ENCODE measurements at places on chromosomes 16 and 17.

DNA sequence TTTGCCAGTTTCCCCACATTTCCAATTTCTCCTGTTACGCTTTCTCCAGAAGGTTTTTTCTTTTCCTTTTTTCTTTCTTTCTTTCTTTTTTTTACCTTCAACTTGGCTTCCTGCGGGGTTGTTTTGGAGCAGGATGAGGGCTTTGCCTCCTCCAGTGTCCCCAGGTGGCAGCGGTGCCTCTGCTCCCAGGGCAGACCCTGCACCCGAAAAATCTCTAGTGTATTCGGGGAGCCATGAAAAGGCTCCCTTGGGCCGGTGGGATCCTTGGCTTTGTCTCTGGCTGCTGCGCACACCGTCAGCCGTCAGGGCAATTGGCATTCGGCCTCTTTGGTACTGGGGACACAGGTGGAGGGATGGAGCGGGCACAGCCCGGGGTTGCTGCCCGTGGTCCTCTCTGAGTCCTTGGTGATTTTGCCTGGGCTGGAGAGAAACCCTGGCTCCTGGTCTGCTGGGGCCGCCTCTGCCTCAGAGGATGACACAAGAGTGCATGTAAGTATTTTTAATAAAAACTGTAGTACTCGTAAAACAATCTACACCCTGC, 846 bp downstream of the ITGB3 start:
- peak overlapping the region; percentile 69 for H3K4me3 ChIP-seq
- no peaks in the 10 kb centered on the region for H3K4me1 ChIP-seq
- H3K27ac ChIP-seq: peak overlapping the region; percentile 72
- no peaks in the 10 kb centered on the region for H3K27me3 ChIP-seq
- no peaks in the 10 kb centered on the region for H3K36me3 ChIP-seq

- DNase-seq: no peak
- H3K27ac ChIP-seq: no peak overlapping the region
- no peak overlapping the region for H3K4me3 ChIP-seq
These were observed 4.1 kb upstream of the KCTD11 start for GRCh38 chr17:7347630-7348477.

DNA sequence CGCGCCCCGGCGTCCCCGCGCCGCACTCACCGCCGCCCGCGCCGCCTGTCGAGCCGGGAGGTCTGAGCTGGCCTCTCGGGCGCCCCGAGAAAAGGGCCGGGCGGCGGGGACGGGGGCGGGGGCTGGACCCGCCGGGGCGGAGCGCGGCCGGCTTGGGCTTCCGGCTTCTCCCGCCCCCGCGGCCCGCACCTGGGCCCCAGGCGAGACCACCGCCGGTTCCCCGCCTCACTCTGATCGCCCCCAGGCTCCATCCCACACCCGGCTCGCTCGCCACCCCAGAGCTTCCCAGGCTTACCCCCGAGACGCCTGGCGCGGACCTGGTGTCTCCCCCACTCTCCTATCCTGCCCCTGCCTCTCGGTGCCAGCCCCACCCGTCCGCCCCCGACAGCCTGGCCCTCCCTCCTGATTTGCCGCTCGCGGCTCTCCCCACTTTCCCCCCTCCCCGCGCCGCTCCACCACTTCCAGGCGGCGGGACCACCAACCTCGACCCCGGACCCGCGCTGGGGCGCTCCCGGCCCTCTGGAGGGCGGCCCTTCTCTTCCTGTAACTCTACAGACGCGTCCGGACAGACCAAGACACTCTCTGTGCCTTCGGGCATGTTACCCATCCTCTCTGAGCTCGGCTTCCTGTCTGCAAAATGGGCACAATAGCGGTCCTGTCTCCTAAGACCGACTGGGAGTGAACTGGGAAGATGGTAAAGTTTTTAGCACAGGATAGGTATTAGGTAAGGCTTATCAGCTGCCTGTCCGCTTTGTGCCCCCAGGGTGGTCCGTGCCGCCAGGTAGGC, at the start of gene LITAF:
Gene LITAF (minus strand): TSS at position 64 of the 787 bp plus-strand sequence. CDS start 30,189 bp downstream, outside the sequence.
- no peak for DNase-seq
- no peaks in the 10 kb centered on the region for H3K27me3 ChIP-seq
- no peaks in the 10 kb centered on the region for H3K36me3 ChIP-seq

DNA sequence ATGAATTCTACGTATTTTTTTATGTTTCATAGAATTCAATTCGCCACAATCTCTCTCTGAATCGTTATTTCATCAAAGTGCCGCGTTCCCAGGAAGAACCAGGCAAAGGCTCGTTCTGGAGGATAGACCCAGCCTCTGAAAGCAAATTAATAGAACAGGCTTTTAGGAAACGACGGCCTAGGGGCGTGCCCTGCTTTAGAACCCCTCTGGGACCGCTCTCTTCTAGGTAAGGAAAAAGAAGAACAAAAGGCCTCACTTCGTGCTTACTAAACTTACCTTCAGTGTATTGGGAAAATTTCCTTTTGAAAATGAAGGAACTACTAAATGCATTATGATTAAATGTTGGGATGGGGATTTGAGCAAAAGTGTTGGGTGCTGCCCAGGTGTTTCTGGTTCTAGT, 63.2 kb downstream of the FOXK2 start:
- no peaks in the 10 kb centered on the region for H3K27me3 ChIP-seq
- no peak overlapping the region for H3K4me3 ChIP-seq
- DNase-seq: no peak

DNA sequence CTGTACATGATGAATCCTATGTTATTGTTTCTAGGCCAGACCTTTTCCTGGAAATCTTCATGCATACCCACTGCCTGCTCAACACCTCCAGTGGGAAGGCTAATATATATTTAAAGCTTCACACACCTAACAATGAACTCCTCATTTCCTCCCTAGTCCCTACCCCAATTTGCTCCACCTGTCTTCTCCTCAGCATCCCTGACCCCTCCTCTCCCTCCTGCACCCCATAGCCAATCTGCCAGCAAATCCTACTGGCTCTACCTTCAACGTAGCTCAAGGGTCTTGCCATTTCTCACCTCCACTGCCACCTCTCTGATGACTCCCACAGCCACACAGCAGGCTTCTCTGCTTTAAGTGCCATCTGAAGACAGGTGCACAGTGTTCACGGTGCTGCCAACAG, 215.6 kb upstream of the WSB1 start:
- H3K27me3 ChIP-seq: no peaks in the 10 kb centered on the region
- H3K36me3 ChIP-seq: no peaks in the 10 kb centered on the region
- no peaks in the 10 kb centered on the region for H3K4me1 ChIP-seq
- no peak overlapping the region for H3K27ac ChIP-seq
- no peak overlapping the region for H3K4me3 ChIP-seq
- DNase-seq: no peak

DNA sequence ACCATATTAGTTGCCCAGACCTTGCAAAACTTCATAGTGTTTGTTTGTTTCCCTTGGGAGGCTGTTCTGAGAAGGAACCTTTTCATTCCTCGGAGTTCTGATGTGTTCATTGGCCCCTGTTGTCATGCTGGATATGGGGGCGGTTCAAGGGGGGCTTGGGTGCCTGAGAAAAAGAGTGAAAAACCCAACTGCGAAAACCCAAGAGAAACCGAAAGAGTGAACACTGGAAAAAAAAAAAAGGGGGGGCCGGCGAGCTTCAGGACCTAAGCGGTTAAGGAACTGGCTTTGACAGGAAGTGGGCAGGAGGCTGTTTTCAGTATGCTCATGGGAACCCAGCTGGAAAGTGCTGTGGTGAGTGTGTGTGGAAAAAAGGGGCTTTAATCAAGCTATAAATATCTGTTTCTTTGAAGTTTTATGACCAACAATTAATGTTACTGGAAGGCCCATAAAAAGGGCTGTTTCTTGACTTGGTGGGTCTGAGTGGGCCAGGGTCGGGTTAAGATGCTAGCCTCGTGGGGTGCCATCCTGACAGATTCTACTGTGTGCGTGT, 510.7 kb downstream of the MAF start:
- peaks cover 7% of the 10 kb centered on the region for H3K4me1 ChIP-seq
- no peak overlapping the region for H3K27ac ChIP-seq
- peak overlapping the region; percentile 29 for H3K4me3 ChIP-seq
- H3K36me3 ChIP-seq: no peaks in the 10 kb centered on the region
- H3K27me3 ChIP-seq: no peaks in the 10 kb centered on the region

GRCh38 chr16:1963806-1964505, 670 bp downstream of the RPS2 start:
- H3K4me3 ChIP-seq: peak overlapping the region; percentile 86
- no peak for DNase-seq
- peak overlapping the region; percentile 99 for H3K27ac ChIP-seq
- H3K4me1 ChIP-seq: peaks cover 33% of the 10 kb centered on the region
- H3K36me3 ChIP-seq: peaks cover 8% of the 10 kb centered on the region
- H3K27me3 ChIP-seq: no peaks in the 10 kb centered on the region

DNA sequence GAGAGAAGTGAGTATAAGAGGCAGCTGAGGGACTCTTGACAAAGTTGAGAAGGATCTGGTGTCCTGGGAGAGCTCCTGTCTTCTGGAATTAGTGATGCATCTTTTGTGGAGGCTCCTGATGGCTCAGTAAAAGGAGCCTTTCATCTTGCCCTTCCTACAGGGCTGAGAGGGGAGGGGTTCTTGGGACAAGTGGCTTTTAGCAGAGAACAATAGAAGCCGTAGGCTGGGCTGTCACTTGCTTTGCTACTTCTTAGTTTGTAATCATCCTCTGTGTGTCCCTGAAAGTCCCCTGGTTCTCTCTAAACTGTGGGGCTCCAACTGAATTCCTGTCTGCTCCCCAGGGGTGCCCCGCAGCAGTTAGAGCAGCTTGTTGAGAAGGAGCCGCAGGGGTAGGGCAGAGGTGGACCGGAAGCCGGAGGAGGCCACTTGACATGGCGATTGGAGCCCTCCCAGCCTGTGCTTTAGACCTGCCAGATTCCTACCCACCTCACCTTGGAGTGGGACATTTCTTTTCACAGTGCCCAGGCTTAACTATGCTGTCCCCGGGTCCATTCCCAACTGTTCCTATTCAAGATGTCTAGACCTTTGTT, 85.1 kb downstream of the PRKCA start:
- H3K27ac ChIP-seq: no peak overlapping the region
- H3K36me3 ChIP-seq: no peaks in the 10 kb centered on the region
- no peaks in the 10 kb centered on the region for H3K4me1 ChIP-seq

DNA sequence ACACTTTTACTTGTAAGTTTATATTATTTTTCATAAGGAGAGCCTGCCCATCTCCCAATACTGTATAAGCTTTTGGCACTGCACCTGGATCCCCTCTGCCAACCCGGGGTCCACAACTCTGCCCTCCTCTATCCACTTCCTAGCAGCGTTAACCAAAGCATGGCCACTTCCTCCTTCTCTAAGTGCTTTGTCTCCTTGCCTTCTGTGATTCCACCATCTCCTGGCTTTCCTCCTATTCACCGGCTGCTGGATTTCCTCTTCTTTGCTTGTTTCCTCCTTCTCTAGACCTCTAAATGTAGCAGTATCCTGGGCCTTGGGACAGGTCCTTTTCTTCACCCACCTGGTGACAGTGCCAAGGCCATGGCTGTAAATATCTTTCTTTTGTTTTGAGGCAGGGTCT, 20.0 kb upstream of the WFIKKN2 start:
- H3K4me3 ChIP-seq: no peak overlapping the region
- H3K4me1 ChIP-seq: peaks cover 17% of the 10 kb centered on the region
- no peaks in the 10 kb centered on the region for H3K27me3 ChIP-seq
- no peaks in the 10 kb centered on the region for H3K36me3 ChIP-seq

GRCh38 chr17:46125831-46126230, 67.4 kb downstream of the KANSL1 start:
- peaks cover 93% of the 10 kb centered on the region for H3K4me1 ChIP-seq
- H3K27ac ChIP-seq: no peak overlapping the region
- H3K4me3 ChIP-seq: no peak overlapping the region

DNA sequence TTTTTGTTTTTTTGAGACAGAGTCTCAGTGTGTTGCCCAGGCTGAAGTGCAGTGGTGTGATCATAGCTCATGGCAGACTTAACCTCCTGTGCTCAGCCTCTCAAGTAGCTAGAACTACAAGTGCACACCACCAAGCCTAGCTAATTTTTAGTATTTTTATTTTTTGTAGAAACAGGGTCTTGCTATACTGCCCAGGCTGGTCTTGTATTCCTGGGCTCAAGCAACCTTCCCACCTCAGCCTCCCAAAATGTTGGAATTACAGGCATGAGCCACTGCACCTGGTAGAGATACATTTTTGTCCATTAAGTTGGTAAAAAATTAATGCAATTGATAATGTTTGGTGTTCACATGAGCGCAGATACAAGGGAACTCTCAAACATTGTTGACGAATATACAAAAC, 22.2 kb upstream of the SRCIN1 start:
- H3K36me3 ChIP-seq: no peaks in the 10 kb centered on the region
- no peaks in the 10 kb centered on the region for H3K27me3 ChIP-seq
- H3K4me3 ChIP-seq: no peak overlapping the region
- H3K4me1 ChIP-seq: no peaks in the 10 kb centered on the region
- DNase-seq: no peak
- H3K27ac ChIP-seq: no peak overlapping the region

GRCh38 chr17:36994438-36994837, 45.7 kb downstream of the AATF start:
- peaks cover 99% of the 10 kb centered on the region for H3K36me3 ChIP-seq
- H3K27ac ChIP-seq: no peak overlapping the region
- no peaks in the 10 kb centered on the region for H3K27me3 ChIP-seq

- no peak overlapping the region for H3K4me3 ChIP-seq
- H3K27me3 ChIP-seq: no peaks in the 10 kb centered on the region
- no peak overlapping the region for H3K27ac ChIP-seq
- H3K4me1 ChIP-seq: no peaks in the 10 kb centered on the region
- DNase-seq: no peak
These were observed 85.6 kb upstream of the NETO2 start for GRCh38 chr16:47229053-47230050.

DNA sequence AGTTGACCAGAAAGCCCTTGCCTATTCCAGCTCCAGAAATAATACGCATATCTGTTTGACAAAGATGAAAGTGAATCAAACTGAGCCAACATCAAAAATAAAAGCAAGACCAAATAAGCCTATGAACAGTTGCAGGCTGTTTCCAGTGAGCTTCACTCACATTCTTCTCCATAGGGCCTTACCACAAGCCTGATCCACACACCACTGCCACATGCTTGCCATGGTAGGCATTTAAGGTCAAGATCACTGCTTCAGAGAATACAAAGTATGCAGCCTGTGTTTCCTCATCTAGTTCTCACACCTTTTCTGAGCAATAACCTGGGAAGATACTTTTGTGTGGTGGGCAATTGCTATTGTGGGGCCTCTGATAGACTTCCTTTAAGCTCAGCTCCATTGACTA, 1060.2 kb downstream of the CDH11 start:
- H3K4me3 ChIP-seq: no peak overlapping the region
- H3K4me1 ChIP-seq: no peaks in the 10 kb centered on the region
- DNase-seq: no peak
- H3K27me3 ChIP-seq: no peaks in the 10 kb centered on the region
- no peaks in the 10 kb centered on the region for H3K36me3 ChIP-seq

GRCh38 chr16:2833776-2834175, 3.7 kb downstream of the ZG16B start:
- H3K4me3 ChIP-seq: no peak overlapping the region
- peaks cover 59% of the 10 kb centered on the region for H3K27me3 ChIP-seq
- H3K36me3 ChIP-seq: no peaks in the 10 kb centered on the region
- H3K27ac ChIP-seq: no peak overlapping the region
- H3K4me1 ChIP-seq: peaks cover 22% of the 10 kb centered on the region
- no peak for DNase-seq
